HepG2 (cell line): ENCODE measurements at places on chromosomes 1 and 21. TPM values are rescaled to one million over a fixed set of nuclear protein-coding genes. Genes with fewer than 3 reads are reported as not detected.

DNA sequence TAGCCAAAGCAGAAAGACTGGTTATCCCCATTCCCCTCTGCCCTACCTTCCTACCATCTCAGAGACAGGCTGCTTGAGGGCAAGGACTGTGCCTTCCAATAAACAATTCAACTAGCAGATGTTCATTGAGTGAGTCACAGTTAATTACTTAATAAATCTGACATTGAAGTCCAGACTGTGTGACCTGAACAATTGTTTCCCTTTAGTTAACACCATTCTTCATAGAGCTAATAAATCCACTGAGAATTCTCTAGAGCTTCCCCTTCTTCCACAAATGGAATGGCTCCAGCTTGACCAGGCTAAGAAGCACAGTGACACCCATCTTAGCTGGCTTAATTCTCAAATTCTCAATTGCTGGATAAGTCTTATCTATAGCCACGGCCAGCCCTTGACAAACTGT, 61.9 kb upstream of the GJA5 start:
- DNase-seq, result no peak
- no peaks in the 10 kb centered on the region for H3K27me3 ChIP-seq
- H3K4me1 ChIP-seq, result no peaks in the 10 kb centered on the region
- H3K27ac ChIP-seq, result no peak overlapping the region

- no peak for DNase-seq
- no peaks in the 10 kb centered on the region for H3K4me1 ChIP-seq
- no peak overlapping the region for H3K27ac ChIP-seq
- no peaks in the 10 kb centered on the region for H3K36me3 ChIP-seq
- no peak overlapping the region for H3K4me3 ChIP-seq
These were observed 441.6 kb downstream of the PLPP3 start for GRCh38 chr1:56137521-56138505.

WNT9A gene
- 0.04 TPM in 2 replicates for total RNA-seq

GRCh38 chr21:41368735-41369104, 6.9 kb downstream of the MX2 start:
- no peak for DNase-seq
- H3K36me3 ChIP-seq, result no peaks in the 10 kb centered on the region

GRCh38 chr1:202959276-202959620, 1.1 kb upstream of the ADIPOR1 start:
- no peak overlapping the region for H3K4me3 ChIP-seq
- DNase-seq, result peak; percentile 74
- peaks cover 5% of the 10 kb centered on the region; the same call in 2 of the 3 replicates for H3K36me3 ChIP-seq

- H3K36me3 ChIP-seq, result no peaks in the 10 kb centered on the region
- peaks cover 8% of the 10 kb centered on the region; the same call in 1 of the 3 replicates for H3K27me3 ChIP-seq
- no peak for DNase-seq
- H3K27ac ChIP-seq, result no peak overlapping the region
- peaks cover 42% of the 10 kb centered on the region for H3K4me1 ChIP-seq
These were observed 19.3 kb downstream of the C1orf167 start for GRCh38 chr1:11781297-11781696.
